ENCODE measurements at places on chromosomes 2 and 18.

DNA sequence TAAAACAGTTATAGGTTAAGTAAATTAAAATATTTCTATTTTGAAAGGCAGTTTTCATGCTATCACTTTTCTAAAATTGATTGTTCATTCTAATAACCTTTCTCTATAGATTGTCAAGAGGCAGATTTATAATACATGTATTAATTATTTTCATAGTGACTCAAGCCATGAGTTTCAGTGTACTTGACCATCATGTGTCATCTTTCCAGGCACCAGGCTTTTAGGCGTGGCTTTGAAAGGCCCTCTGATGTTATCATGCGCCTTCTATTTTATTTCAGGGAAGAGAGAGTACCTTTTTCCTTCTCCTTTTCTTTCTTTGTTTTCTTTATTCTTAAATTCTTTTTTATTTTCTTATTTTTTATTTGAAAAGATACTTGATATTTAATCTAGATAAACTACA, 128.3 kb upstream of the ETAA1 start:
- no peak for DNase-seq

- DNase-seq: no peak
These were observed 79.8 kb upstream of the RNF152 start for GRCh38 chr18:61972389-61973264.

- DNase-seq: no peak
These were observed 2.5 kb downstream of the HTRA2 start for GRCh38 chr2:74532222-74532621.

DNA sequence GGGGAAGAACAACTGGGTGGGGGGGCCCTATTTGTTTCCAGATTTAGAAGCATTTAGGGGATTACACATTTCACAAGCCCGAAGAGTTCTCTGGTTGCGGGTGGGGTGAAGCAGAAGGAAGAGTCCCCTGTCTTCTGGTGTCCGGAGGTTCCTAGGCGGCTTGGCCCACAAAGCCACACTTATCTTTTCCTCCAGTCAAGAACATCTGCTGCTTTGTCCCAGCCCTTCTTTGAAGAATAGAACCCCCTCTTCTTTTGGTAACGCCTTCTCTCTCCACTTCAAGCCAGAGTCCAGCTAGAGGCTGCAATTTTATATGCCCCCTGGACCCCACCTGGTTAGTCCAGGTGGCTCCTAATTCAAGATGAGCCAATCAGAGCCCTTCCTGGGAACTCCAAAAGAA, 15.8 kb downstream of the BOLA3 start:
- no peak for DNase-seq

DNA sequence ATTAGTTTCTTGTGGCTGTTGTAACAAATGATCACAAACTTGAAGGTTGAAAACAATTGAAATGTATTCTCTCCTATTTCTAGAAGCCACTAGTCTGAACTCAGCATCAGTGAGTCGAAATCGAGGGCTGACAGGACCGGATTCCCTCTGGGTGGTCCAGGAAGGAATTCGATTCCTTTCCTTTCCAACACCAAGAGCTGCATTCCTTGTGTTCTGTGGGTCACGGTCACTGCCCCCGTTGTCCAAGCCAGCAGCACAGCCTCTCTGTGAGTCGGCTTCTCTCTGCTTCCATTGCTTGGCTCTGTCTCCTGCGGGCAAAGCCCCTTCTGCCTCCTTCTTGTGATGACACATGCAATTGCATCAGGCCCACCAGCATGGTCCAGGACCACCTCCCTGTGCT, 67.3 kb downstream of the SMIM21 start:
- no peak for DNase-seq

DNA sequence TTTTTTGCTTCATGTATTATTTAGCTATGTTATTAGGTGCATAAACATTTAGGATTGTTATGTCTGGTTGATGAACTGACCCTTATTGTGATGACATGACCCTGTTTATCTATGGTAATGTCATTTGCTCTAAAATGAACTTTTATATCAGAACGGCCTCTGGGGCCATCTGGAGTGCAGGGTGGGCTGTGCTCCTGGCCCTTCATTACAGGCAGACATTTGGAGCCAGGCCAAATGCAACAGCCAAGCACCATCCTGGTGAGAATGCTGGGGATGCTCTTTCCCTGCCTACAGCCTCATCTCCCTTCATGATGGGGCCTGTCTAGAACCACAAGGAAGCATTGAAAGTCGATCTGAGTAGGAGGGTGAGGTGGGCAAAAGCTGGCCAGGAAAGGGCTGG, 38.0 kb downstream of the HJURP start:
- no peak for DNase-seq

GRCh38 chr2:144508172-144508851, 11.6 kb downstream of the ZEB2 start:
- no peak for DNase-seq

- peak; percentile 21 for DNase-seq
These were observed 17.0 kb downstream of the THNSL2 start for GRCh38 chr2:88187038-88187676.

- DNase-seq: no peak
These were observed 280.3 kb upstream of the ZSWIM2 start for GRCh38 chr2:187129306-187129705.

DNA sequence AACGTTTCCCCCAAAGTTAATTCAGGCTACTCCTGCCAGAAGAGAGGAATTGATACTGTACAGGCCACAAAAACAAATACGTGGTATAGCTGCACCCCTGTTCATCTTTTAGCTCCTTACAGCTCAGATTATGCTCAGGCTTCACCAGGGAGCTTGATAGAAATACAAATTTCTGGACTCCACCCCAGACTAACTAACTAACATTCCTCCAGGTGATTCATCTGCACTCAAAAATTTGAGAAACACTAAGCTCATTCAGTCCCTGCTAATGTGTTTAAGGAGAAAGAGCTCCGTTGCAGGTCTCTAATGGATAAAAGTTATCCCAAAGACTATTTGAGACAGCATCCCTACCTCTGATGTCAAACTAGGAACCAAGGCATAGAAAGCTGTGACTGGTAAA, 36.8 kb upstream of the UNC80 start:
- no peak for DNase-seq

DNA sequence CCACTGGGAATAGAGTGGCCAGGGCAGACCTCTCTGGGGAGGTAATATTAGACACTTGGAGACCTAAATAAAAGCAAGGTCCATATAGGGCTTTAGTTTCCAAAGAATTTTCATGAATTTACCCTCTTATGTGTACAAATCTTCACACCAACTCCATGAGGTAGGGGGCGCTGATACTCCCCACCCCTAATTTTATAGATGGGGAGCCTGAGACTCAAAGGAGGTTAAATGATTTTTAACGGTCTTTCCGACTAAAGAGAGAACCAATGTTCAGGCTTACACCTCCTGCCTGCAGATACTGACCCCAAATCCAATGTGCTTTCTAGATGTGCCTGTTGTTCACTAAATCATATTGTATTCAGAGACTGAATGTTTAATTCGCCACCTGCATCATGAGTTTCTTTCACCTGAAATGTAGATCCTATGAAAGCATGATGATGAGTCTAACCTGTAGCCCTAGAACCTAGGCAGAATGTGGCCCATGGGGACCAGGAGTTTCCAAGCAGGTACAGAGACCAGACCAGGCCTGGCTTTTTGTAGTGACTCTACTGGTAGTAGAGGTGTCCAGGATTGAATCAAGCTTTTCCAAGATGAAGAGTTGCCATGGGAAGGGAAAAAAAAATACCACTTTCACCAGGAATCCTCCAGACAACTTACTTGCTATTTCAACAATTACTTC, 16.8 kb upstream of the PAX3 start:
- no peak for DNase-seq

- DNase-seq: no peak
These were observed 686 bp downstream of the UBXN4 start for GRCh38 chr2:135742325-135742757.

GRCh38 chr2:26672112-26672817, 20.3 kb upstream of the KCNK3 start:
- no peak for DNase-seq

GRCh38 chr2:160390544-160391455, 102.8 kb downstream of the RBMS1 start:
- DNase-seq: no peak
